Suppressor macrophage treated with lipopolysaccharide for 1 hour (primary cell): ENCODE measurements at places on chromosomes 2 and 18.
A peak's percentile ranks its signal among the peaks of the same experiment; 100 is the strongest.

DNA sequence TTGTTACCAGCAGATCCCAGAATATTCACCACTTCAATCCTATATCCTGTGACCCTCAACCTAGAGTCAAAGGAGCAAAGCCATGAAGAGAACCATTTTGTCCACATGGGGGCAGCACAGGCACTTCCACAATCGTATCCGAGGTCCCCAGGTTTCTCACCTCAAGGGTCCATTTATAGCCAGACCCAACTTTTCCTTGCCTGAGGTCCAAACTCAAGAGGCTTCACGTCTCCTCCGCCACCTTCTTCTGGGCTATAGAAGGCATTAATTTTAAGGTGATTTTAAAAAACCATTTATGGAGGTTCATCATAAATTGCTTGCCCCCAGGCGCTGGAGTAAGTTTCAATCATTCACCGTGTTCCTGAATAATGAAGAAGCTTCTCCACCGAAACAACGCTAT, 111.6 kb upstream of the NABP1 start:
- DNase-seq, result peak; percentile 83

- no peak for DNase-seq
These were observed 87.3 kb upstream of the RMDN2 start for GRCh38 chr2:37837628-37838328.

- no peak for DNase-seq
These were observed 169.4 kb downstream of the MEIS1 start for GRCh38 chr2:66604326-66604725.

DNA sequence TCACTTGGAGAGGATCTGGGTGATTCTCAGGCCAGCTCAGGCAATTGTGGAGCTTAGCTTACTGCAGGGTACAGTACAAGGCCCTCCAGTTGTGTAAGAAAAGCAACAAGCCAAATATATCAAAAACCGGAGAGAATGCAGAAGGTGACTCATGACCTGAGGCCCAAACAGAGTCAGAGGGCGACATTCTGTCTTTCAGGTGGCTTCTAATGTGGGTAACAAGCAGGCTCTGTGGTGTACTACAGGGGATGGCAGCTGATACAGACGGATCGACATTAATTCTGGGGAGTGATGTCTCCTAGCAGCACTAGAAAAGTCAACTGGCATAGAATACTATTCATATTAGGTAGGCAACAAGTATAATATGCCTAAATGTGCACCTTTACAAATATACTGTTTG, 219.5 kb upstream of the SOX11 start:
- no peak for DNase-seq

GRCh38 chr18:24400587-24400986, 3.0 kb upstream of the OSBPL1A start:
- no peak for DNase-seq

- no peak for DNase-seq
These were observed 15.2 kb upstream of the NT5DC4 start for GRCh38 chr2:112705575-112705974.

GRCh38 chr2:224946895-224947294, 95.4 kb downstream of the DOCK10 start:
- peak; percentile 96 for DNase-seq

DNA sequence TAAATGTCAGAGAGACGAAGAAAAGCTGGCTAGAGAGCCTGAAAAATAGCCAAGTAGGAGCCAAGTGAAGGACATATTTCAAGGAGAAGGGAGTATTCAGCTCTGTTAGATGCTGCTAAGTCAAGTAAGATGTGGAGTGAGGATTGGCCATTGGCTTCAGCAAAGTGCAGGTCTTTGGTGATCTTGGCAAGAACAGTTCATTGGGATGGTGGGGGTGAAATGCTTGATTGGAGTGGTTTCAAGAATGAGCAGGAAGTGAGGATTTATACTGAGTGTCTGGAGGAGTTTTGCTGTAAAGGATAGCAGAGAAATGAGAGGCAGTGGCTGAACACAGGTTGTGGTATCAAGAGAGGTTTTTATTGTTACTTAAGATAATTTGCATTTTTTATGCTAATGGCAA, 139.7 kb downstream of the PRPF40A start:
- DNase-seq, result no peak

DNA sequence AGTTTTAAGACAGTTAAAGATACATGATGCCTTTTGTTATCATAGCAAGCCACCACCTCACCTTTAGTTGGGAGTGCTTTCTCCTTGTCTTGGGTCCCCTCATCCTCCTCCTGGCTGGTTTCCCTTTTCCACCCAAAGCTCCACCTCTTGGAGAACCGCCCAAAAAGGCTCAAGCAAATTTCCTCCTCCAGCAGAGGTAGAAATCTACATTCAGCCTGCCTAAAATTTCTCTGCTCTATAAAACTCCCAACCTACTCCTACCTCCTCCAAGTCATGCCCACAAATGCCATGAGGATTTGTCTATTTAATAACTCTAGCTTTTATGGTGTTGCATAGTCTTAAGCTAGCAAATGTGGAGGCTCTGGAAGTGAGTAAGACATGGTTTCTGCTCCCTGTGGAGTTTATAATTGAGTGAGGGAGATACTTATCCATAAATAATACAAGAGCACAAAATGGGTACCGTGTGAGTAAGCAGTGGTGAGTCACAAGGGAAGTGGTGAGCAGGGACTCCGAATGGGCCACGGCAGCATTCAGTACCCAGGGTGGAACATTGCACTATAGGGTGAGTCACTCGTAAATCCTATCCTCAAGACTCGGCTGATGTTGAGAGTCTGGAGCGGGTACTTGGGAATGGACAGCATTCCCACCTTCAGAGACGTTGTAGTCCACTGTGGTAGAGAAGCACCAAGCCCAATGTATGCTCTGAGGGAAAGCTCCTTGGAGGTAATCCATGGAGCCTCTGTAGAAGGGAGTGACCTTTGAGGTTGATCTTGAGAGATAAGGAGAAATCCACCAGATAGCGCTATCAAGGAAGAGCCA, 146.3 kb downstream of the RTN4 start:
- peak; percentile 89 for DNase-seq

DNA sequence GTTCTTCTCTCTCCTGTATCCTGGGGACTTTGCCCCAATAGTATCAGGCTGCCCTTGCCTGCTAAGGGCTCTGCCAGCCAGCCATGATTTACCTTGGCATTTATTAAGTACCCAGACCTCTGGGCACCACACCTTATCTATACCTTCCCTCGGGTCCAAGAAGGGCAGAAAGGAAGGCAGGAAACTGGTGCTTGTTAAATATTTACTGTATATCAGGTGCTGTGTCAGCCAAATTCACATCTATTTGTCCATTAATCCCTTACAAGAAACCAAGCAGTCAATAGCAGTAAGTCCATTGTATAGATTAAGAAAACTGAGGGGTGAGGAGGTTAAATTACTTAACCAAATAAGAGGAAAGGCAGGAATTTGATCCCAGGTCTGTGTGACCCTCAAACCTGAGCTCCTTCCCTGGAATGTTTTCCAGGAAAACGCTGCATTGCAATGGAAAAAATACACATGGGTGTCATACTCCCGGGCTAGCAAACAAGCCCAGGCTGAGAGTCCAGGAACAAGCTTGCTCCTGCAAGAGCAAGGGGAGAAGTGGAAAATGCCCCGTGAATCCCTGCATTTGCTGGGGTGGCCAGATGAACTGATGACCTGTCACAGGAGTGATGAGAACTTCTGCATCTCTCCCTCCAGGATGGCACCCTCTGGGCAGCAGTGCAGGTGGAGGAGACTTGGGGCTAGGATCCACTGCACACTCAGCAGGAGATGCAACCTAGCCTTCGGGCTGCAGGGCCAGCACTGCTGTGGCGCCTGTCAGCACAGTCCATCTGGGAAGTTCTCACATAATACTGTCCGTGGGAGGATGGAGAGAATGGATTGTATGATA, 30.4 kb downstream of the CIB4 start:
- no peak for DNase-seq

DNA sequence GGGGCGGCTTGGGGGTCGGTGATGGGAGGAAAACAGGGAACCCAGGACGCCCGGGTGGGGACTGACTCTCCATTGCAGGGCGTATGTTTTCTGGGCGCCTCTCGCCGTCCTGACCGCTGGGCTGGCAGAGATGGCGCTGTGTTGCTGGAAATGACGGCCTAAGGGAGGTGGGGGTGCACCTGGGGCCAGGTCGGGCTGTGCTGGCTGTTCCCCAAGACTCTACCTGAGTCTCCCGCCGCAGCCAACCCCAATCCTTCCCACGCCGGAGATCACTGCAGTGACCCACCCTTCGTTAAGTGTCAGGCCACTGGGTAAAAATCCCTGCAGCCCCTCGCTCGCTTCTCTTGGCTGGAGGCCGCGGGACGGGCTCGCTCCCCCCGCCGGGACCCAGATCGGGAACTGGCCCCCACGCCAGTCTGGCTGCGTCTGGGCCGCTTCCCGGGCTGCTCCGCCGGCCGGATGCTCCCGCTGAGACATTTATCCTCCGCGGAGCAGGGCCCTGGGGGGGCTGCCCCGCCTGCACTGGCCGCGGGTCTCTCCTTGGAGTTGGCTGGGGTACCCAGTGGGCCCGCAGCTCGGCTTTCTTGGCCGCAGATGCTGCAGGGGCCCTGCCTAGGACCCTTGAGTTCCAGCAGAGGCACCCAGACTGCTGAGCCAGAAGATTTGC, 7.8 kb upstream of the ARMC9 start:
- DNase-seq, result no peak

DNA sequence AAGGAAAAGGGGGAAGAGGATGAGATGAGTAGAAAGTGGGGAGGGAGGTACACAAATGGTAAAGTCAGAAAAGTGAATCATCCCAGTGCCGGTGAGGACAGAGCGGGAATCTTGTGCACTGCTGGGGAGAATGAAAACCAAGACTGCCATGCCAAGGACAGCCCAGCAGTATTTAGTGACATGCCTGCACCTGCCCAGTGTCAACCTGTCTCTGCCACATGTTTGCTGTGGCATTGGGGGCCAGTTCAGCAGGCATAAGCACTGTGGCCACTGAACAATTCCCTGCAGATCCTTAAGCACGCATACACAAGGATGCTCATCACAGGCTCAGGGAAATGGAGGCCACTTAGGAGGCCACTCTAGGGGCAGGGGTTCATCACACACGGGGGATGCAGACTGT, 5.2 kb upstream of the KCNK3 start:
- no peak for DNase-seq

DNA sequence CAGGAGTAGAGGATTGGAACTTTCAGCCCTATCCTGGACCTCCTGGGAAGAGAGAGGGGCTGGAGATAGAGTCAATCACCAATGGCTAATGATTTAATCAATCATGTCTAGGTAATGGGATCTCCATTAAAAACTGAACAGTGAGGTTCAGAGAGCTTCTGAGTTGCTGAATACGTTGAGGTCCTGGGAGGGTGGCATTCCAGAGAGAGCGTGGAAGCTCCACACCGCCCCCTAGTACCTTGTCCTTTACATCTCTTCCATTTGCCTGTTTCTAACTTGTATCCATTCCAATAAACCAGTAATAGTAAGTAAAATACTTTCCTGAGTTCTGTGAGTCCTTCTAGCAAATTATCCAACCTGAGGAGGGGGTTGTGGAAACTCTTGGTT, 101.7 kb downstream of the B3GNT2 start:
- peak; percentile 41 for DNase-seq

- no peak for DNase-seq
These were observed 117.0 kb upstream of the EPHA4 start for GRCh38 chr2:221689140-221689539.

- DNase-seq, result no peak
These were observed 134.7 kb upstream of the PID1 start for GRCh38 chr2:229405796-229406195.

- no peak for DNase-seq
These were observed 112.0 kb downstream of the EPHA4 start for GRCh38 chr2:221460136-221460535.

- peak; percentile 64 for DNase-seq
These were observed at the start of gene TACR1 for GRCh38 chr2:75199428-75200011. TSS of gene TACR1 (minus strand) at chr2:75199520. CDS start at chr2:75198934, 586 bp downstream.
